ENCODE measurements at places on chromosomes 5 and 9. TPM values are rescaled to one million over a fixed set of nuclear protein-coding genes. Genes with fewer than 3 reads are reported as not detected.

Gene CAMSAP1
- polyA plus RNA-seq: 23.9 TPM

Gene SPINK7
- polyA plus RNA-seq: not detected

Gene SERF1A
- polyA plus RNA-seq: 0.79 TPM

Gene NR6A1
- polyA plus RNA-seq: 0.95 TPM

Gene GHR
- 16.2 TPM for polyA plus RNA-seq

Gene NAIP
- polyA plus RNA-seq: 12.8 TPM

Gene MEGF10
- 33.3 TPM for polyA plus RNA-seq

Gene ABL1
- polyA plus RNA-seq: 57.1 TPM

Gene FBP2
- 47.9 TPM for polyA plus RNA-seq

Gene STPG3
- 0.50 TPM for polyA plus RNA-seq

Gene SLC6A3
- polyA plus RNA-seq: not detected

Gene STK32A
- 0.34 TPM for polyA plus RNA-seq

Gene BAAT
- polyA plus RNA-seq: 0.80 TPM

Gene IRGM
- not detected for polyA plus RNA-seq

DNA sequence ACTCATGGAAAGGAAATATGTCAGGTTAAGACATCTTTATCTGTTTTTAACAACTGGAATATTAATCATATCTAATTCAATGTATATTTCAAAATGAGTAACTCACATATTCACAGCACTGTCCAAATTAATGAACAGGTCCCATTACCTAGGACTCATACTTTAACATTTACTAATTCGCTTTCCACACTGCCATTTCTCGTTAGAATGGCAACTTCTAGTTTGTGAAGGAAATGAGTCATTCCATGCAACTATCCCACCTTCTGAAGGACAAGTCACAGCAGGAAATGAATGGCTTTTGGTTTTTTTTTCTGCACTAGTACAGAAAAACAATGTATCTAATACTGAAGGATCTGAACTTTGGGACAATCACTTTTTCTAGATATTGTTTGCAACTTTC, 24.6 kb upstream of the IFNK start:
- no peak for DNase-seq

- DNase-seq: peak; percentile 81
Measured at GRCh38 chr9:706606-707459, 134.7 kb upstream of the DMRT1 start.

DNA sequence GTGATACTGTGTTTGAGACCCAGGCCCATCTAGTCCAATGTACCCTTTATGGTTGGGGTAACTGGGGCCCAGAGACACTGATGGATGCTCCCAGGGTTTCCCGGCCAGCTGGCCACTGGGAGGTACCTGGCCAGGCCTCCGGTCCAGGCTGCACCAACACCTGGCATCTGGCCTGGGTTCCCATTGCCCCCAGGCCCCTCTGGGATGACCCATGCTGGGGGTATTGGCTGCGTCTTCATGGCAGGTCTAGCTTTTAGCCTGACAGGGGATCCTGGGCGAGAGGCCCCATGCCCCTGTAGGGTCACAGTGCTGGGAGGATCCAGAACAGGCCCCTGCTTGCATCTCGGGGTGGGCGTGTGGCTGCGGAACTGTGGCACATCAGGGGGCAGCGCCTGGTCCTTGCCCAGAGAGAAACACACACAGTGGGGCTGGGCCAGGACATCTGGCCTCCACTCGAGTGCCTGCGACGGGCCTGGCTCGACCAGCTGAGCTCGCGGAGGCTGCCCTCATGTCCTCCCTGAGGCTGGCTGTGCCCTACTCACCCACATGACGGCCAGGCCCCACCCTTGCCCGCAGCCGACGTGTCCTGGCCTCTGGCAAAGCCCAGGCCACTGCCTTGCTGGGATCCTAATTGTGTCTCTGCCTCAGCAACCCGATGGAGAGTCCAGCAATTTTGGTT, 21.5 kb upstream of the COL5A1 start:
- DNase-seq: peak; percentile 5

- DNase-seq: no peak
Measured at GRCh38 chr5:74261866-74262265, 378.7 kb downstream of the ENC1 start.

GRCh38 chr5:63286724-63287123, 675.5 kb downstream of the HTR1A start:
- no peak for DNase-seq

- DNase-seq: no peak
Measured at GRCh38 chr5:8644377-8644776, 775.4 kb downstream of the MTRR start.

DNA sequence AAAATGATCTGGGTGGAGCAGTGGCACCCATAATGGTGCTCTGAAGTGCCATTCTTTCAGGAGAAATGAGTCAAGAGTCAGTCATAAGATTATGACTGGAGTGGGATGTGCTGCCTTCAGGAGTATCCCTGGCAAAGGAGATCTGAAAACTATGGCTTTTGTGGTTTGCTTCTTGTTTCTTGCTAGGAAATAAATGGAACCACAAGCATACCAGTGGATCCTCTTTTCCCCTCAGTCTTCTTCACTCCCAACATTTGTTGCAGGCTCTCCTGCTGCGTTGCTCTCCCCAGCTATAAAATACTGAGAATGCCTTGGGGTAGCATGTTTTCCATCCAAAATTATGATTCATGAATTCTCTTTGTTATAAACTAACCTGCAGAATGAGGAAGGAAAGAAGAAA, 199.1 kb downstream of the NNT start:
- peak; percentile 20 for DNase-seq

GRCh38 chr9:92196909-92197308, 81.7 kb upstream of the SPTLC1 start:
- DNase-seq: no peak

DNA sequence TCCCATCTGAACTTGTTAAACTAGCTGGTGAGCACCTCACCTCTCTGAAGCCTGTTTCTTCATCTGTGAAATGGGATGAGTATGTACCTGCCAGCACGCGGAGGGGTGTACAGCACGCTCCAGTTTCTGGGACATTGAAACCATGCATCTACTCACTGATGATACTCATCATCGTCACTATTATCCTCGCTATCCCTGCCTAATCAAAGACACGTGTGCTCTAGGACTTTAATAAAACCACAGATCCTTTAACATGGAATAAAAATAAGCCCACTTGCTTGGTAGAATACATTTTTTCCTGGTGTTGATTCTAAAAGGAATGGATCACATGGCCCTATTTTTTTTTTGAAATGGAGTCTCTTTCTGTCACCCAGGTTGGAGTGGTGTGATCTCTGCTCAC, 37.3 kb upstream of the POMT1 start:
- no peak for DNase-seq

GRCh38 chr5:154756868-154757813, 2.0 kb downstream of the LARP1 start:
- peak; percentile 57 for DNase-seq

DNA sequence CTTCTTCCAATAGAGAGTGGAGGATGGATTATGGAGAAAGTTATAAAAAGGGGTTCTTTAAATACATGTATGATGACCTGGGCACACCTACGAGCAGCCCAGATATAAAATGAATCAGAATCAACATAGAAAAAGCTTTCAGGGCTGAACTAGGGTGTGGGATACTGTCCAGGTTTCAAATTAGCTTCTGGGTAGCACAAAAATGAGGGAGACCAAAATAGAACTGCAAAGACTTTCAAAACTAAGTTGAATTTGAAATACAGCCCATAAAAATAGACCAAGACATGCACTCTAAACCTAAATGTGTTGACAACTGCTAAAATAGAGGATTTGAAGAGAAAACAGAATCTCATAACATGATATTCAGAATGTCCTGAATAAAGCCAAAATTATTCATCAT, 17.0 kb downstream of the ZNF484 start:
- DNase-seq: no peak

DNA sequence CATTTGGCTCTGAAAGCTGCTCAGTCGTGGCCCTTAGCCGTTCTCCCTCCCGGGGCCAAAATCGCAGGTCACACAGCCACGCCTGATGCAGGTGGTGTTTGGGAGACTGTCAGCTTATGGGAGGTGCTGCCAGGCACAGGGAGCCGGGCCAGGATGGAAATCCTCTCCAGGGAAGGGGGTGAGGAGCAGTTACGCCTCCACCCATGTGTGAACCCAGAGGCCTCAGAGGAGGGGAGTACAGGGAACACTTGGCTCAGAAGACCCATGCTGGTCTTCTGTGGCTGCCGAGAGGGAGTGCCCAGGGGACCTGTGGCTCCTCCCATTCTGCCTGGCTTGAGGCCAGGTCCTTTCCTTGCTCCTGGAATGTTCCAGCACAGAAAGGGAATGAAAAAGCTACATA, 3.6 kb upstream of the OLFM1 start:
- DNase-seq: no peak

GRCh38 chr5:105953616-105954015, 1717.1 kb downstream of the EFNA5 start:
- DNase-seq: no peak

DNA sequence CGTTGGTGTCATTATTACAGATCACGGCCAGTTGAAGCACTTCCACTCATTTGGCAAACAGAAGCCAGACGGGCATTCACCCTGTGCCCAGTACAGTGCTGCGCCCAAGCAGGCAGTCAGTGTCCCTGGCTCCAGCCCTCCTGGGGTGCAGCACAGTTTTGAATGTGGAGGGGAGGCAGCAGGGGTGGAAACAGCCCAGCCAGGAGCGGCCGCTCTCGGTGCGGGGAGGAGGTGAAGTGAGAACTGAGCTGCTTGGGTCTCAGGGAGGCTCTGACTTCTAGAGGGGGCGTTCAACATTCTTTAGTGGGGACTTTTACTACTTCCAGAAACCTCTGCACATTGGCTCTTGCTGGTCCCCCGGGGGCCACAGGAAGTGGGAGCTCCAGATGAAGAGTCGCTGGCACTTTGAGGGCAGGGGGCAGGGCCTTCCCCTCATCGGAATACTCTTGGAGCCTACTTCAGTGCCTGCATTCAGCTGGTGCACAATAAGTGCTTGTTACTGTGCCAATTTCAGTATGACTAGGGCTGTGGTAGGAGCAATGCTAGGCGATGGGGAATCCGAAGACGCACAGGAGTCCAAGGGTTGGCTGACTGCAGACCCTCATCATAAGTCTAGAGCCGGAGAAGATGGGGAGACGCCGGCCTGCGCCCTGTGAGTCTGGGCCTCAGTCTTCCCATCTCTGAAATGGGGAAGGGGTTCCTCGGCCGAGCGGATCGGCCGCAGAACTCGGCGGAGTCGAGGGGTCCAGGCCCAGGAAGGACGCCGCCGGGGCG, 492 bp upstream of the NEK6 start:
- no peak for DNase-seq

- DNase-seq: no peak
Measured at GRCh38 chr9:110821064-110821463, 152.5 kb downstream of the MUSK start.

DNA sequence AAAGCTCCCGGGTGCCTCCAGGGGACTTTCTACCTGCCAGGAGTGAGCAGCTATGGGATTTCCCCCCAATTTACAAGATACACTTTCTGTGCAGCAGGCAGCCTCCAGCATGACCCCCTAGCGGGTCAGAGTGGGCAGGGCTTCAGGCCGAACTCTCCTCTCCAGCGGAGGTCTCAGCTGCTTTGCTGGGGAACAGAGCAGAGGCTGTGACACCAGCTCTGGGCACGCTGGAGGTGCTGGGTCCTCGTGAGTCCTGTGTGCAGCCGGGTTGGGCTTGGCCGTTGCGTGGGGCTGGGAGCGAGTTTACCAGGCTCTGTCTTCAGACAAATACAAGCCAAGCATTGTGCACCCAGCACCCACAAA, 2.9 kb downstream of the NRARP start:
- no peak for DNase-seq

DNA sequence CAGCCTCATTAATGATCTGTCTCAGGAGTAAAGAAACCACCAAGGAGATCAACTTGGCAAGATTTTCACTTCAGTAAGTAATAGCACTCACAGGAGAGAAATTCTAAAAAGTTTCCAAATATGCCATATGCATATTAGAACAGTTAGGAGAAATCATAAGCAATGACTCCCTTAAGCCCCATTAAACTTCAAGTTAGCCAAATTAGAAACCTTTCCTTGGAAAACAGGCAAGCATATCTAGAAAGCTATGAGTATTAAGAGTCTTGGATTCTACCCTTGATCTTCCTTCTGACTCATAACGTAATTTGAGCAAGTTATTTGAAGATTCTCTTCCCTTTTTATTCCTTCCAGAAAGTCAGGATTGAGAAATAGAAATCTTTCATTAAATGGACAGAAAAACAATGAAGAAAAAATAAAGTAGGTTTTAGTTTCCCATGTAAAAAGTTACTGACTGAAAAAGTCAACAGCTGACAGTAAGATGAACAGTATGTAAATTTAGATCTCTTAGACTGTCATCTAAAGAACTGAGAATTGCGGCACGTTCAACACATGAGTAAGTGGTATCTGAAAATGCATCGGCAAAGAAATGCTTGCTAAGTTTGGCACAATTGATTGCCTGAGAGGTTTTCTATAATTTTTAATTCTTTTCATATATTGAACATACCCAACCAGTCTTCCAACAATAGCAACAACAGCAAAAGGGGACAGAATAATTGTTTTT, 565.7 kb upstream of the FTMT start:
- peak; percentile 40 for DNase-seq

- peak; percentile 16 for DNase-seq
Measured at GRCh38 chr9:6090277-6091210, 75.1 kb upstream of the RANBP6 start.

GRCh38 chr9:109815366-109815947, 35.5 kb downstream of the PALM2AKAP2 start:
- DNase-seq: no peak

- DNase-seq: peak; percentile 70
Measured at GRCh38 chr9:91179237-91180138, 182.2 kb downstream of the AUH start.

- DNase-seq: no peak
Measured at GRCh38 chr5:173757403-173758209, 130.5 kb upstream of the CPEB4 start.

DNA sequence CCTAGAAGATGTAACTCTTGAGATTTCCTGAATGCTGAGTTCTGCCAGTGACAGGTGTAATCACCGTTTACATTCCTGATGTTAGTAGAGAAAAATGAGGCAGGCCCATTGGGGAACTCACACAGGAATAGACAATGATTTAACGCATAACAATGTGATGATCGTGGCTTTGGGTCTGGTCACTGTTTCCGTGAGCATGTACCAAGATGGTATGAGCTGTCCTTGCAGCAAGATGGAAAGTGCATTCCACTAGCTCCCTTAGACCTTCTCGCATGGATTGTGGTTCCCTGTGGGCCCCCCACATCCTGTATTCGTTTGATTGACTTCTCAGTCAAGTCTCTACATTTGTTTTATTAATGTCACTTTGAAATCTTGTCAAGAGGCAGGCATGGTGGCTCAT, 124.0 kb upstream of the DAP start:
- DNase-seq: no peak

- DNase-seq: no peak
Measured at GRCh38 chr5:157063776-157064430, 5.0 kb upstream of the HAVCR1 start.
